ENCODE measurements at places on chromosomes 6 and 20.

- DNase-seq, result no peak
Measured at GRCh38 chr20:46826343-46826984, 68.2 kb upstream of the EYA2 start.

GRCh38 chr20:37804584-37805566 is 98.1 kb upstream of the VSTM2L start:
- DNase-seq, result no peak

DNA sequence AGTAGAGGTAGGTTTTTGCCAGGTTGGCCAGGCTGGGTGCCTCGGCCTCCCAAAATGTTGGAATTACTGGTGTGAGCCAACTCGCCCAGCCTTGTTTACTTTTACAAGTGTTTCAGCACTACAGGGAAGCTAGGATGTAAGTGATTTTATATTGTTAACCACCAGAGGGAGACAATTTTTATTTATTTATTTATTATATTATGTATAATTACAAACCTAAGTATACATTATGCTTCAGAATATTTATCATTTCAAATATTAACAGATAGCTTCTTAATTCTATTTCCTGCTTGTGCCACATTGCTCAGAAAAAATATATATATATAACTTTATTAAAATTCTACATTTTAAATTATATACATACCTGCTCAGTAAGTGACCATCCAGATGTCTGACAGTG is 9.8 kb downstream of the MMUT start:
- DNase-seq, result no peak

DNA sequence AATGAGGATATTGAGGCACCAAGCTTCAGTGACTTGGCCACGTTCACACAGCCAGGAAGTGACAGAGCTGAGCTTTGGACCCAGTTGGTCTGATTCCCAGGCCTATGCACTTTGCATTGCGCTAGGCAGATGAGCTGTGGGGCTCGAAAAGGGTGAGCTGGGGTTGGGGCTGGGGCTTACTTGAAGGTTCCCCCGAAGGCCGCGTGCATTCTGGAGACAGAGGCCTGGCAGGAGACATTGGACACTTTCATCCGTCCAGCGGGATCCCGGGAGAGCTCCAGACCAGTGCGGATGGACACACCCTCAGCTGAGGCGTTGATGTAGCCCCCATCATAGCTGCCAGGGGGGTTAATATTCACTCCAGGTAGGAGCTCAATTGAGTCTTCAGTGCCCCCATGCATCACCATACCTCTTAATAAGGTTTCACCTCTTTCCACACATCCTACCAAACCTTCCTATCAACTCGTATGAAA is 2.6 kb downstream of the PLTP start:
- no peak for DNase-seq

DNA sequence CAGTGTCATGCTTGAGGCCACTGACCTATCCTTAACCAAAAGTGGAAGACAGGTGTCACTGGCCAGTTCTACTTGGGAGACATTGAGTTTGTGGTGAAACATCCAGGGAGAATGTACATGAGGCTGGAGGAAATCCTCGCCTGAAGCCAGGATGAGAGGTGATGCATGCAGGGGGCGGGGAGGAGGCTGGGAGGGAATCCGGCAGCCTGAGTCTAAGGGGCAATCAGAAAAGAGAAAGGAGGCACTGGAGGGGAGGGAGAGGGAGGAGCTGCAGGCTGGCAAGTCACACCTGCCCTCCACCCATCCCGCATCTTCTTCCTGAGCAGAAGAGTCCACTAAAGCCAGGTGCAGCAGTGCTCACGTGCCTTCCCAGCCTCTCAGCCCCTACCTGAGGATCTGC is 14.9 kb upstream of the DDO start:
- DNase-seq, result no peak

DNA sequence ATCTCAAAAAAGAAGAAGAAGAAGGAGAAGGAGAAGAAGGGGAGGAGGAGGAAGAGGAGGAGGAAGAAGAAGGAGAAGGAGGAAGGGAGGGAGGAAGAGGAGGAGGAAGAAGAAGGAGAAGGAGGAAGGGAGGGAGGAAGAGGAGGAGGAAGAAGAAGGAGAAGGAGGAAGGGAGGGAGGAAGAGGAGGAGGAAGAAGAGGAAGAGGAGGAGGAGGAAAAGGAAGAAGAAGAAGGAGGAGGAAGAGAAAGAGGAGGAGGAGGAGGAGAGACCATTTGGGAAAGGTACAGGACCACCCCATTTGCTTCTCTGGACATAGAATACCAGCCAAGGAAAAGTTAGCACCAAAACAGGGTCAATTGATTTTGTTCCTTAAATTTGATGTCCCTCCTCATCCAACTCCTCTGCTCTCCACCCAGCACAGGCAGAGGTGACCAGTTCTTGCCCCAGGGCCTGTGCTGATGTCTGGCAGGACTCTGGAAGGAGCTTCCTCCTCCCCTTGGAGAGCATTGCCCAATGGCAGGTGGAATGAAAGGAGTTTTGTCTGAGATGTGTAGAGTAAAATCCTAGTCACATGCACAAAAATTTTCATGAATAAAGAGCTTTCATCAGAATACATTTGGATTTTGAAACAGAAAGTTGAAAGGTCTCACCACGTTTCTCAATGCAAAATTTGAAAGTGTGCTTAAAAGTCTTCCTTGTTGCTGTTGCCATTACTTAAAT is 182.9 kb downstream of the LY86 start:
- no peak for DNase-seq

GRCh38 chr6:148501178-148501590 is 158.5 kb downstream of the SASH1 start:
- DNase-seq, result no peak

- DNase-seq, result no peak
Measured at GRCh38 chr6:37569743-37570481, 70.2 kb upstream of the CCDC167 start.

DNA sequence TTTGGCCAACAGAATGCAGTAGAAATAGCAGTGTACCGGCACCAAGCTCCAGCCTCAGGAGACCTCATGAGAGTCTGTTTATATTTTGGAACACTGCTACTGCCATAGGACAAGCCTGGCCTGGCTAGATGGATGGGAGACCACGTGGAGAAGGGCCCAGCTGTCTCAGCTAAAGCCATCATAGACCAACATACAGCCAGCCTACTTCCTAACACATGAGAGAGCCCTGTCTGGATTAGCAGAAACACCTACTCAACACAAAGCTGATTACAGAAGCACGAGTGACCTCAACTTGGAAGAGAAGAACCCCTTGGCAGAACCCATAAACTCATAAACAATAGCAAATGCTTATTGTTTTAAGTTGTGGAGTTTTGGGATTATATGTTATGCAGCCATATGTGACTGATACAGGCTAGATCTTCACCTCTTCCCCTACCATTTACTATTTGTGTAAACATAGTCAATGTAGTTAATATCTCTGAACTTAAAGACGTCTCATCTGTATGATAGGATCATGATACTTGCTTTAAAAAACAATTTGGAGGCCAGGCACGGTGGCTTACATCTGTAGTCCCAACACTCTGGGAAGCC is 199.4 kb upstream of the ZNF217 start:
- DNase-seq, result no peak

GRCh38 chr6:27838945-27839625 is 73.1 kb downstream of the OR2B2 start:
- no peak for DNase-seq

- DNase-seq, result no peak
Measured at GRCh38 chr20:49400410-49400809, 82.1 kb downstream of the KCNB1 start.

- no peak for DNase-seq
Measured at GRCh38 chr6:136784910-136785746, 7.1 kb downstream of the MAP3K5 start.

- DNase-seq, result no peak
Measured at GRCh38 chr20:44284032-44284431, 27.0 kb downstream of the FITM2 start.

DNA sequence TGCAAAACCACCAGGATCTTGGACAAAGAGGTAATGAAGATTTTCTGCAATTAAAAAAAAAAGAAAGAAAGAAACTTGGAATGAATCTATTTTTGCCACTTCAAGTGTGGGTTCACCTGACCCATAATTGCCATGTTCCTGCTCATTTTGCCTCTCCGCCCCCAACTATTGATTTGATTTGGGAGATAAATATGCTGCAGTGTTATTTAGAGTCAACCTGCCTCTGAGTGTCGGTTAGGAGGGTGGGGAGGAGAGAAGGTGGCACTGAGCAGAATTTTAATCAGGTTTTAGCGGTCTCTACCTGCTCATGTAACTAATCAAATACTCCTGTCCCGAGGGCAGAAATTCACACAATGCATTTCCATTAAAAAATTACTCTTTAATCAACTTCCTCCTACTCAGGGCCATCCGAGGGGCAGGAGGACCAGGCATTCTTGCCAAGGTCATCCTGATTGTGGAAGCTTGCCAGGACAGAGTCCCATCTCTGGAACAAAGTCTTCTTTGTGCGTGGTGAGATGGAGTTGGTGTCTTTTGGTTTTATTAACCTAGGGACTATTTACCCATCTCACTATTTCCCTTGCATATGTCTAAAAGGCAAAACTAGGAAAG is 300.1 kb downstream of the CDH26 start:
- DNase-seq, result no peak

DNA sequence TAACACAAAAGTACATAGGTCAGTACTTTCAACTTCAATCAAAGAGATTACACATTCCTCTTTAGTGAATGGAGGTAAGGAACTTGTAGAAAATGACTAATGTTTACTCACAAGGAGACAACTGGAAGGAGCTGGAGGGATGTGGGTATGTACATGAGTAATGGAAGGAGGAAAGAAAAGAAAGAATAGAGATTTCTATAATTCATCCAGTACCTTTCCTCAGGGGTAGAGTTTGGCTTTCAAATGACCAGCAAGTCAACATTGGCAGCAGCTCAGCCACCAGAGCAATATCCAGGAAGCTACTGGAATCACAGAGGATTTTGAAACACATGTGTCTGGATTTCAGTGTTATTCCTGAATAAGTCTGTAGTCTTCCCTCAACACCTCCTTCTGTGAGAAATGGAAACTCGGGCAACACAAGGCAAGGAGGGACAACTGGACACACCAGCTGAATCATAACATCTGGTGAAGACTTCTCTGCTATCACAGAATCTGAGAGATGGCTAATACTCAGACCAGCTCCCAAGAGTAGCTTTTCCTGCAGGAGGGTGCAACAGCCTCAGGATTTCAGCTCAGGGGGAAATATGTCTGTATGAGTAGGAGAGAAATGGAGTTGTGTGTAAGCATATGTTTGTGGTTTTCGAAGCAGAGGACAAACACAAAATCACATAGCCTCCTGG is 98.8 kb downstream of the HAO1 start:
- DNase-seq, result no peak

- DNase-seq, result no peak
Measured at GRCh38 chr6:150528648-150529285, 70.9 kb upstream of the PLEKHG1 start.

DNA sequence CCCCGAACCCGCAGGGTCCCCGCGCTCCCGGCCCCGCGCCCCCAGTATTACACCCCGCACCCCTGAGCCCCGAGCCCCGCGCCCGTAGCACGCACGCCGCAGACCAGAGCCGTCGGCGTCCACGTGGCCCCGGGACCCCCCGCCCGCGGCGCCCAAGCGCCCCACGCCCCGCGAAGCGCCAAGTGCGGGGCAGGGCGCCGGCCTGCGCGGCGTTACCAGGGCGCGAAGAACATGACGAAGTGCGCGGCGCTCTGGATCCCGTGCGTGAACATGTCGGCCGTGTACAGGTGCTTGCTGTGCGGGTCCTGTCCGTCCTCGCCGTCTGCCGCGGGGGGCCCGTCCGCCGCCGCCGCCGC is 312 bp downstream of the TXNDC5 start:
- DNase-seq, result no peak

DNA sequence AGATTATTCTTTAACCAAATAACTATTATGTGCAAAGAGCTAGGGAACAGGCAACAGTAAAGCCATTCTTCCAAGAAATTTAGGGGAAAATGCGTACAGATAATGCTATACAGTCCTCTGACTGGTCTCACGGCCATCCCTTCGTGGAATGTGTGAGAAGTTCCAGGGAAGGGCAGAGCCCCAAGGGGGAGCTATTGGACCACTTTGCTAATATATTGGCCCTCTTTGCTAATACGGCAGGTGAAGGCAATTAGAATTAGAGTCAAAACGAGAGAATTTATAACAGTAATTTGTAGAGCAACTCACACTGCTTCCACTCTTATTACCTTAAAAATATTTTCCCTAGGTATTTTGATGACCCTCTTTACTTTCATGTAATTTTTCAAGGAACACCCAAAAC is 140.4 kb downstream of the IMPG1 start:
- DNase-seq, result no peak

DNA sequence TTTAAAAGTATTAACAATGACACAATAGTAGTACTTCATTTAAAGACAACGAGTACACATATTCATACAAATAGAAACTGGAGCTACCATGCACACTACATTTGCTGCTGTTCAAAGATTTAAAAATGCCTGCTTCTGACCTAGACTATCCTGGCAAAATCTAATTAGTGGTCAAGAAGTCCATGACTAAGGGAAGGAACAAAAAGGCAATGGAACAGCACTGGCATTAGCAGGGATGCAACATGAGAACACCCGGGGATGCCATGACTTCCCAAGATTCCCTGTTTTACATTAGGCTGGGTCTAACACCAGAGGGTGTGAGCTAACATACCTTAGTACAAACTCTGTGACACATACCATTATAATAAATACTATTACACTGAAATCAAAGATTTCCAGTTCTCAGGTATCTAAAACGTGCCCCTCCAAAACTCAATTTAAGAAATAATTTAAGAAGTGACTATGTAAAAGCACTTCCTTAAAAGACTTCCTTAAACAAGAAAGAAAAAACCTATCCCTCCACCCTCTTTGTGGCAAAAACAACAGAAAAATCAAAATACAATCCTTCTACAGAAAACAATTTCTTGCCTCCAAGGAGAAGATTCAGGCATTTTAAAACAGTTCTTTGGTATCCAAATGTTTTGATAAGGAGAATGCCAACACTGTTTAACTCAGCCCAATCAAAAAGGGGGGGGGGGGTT is 25.5 kb downstream of the CHD6 start:
- DNase-seq, result no peak

GRCh38 chr6:112770308-112770707 is 423.2 kb downstream of the RFPL4B start:
- DNase-seq, result no peak

- DNase-seq, result no peak
Measured at GRCh38 chr6:10484912-10485311, 36.2 kb upstream of the GCNT2 start.

DNA sequence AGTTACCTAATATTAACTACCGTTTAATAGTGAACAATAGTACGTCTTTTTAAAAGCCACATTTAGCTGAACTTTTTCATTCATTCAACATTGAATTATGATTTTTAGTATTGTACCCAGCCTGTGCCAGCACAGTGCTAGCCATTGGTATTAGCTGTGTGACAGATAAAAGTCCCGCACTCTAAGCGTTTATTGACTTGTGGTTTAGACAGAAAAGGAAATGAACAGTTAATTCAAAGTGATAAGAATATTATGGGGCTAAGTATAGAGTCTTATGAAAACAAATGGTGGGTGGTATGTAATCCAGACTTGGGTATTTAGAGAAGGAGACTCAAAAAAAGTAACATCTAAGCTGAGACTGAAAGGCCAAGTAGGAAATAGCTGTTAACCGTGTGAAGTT is 202.3 kb downstream of the RPS12 start:
- no peak for DNase-seq

Measured in activated CD4-positive, alpha-beta T cell treated with anti-CD3 and anti-CD28 coated beads, Interleukin-2, amount 50 U/mL, for 24 hours (primary cell).